ENCODE measurements at places on chromosomes 6 and 20. TPM values are rescaled to one million over a fixed set of nuclear protein-coding genes. Genes with fewer than 3 reads are reported as not detected.

The SEMG1 gene
- total RNA-seq: 6.0 TPM

The AVP gene
- total RNA-seq: not detected

The SRSF12 gene
- total RNA-seq: 4.3 TPM

The ACSS1 gene
- 26.2 TPM for total RNA-seq

The MAS1 gene
- total RNA-seq: 1.7 TPM

The MCCD1 gene
- total RNA-seq: not detected

The OLIG3 gene
- not detected for total RNA-seq

The ZNF391 gene
- total RNA-seq: 1.7 TPM

The TMEM200A gene
- total RNA-seq: 22.1 TPM

The ABT1 gene
- total RNA-seq: 5.1 TPM

The RHAG gene
- total RNA-seq: not detected

The TNFRSF6B gene
- not detected for total RNA-seq

The KCNG1 gene
- 14.9 TPM for total RNA-seq

The ASIP gene
- not detected for total RNA-seq

The PLG gene
- 5.3 TPM for total RNA-seq
